ENCODE measurements at places on chromosomes 5 and 9. TPM values are rescaled to one million over a fixed set of nuclear protein-coding genes. Genes with fewer than 3 reads are reported as not detected.

DNA sequence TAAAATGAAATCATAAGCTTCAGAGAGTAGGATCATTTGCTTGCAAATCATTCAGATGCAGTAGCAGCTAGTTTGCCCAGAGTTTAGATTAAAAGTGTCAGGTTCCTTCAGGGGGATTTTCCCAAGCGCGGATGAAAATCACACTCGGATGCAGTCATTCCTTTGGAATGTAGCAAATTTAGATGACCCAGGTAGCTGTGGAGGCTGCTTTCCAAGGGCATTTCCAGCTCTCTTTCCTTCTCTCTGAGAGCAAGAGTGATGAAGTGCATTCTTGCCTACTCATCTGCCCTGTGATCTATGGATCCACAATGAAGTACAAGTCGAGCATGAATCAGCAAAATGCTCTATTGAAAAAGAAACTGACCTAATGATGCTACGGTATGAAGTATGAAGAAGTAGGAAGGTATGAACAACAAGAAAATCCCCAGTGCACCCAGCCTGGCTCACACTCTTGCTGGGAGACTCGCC lies 200.2 kb downstream of the PLK2 start:
- H3K4me3 ChIP-seq, result peak overlapping the region; percentile 11
- peaks cover 18% of the 10 kb centered on the region for H3K4me1 ChIP-seq
- peak overlapping the region; percentile 94 for H3K27ac ChIP-seq
- no peaks in the 10 kb centered on the region for H3K36me3 ChIP-seq
- DNase-seq, result peak; percentile 76

GRCh38 chr9:98899408-98900056 lies 44.2 kb upstream of the COL15A1 start:
- peaks cover 2% of the 10 kb centered on the region for H3K27me3 ChIP-seq
- no peaks in the 10 kb centered on the region for H3K36me3 ChIP-seq
- H3K27ac ChIP-seq, result no peak overlapping the region
- DNase-seq, result no peak
- no peaks in the 10 kb centered on the region for H3K4me1 ChIP-seq
- no peak overlapping the region for H3K4me3 ChIP-seq

DNA sequence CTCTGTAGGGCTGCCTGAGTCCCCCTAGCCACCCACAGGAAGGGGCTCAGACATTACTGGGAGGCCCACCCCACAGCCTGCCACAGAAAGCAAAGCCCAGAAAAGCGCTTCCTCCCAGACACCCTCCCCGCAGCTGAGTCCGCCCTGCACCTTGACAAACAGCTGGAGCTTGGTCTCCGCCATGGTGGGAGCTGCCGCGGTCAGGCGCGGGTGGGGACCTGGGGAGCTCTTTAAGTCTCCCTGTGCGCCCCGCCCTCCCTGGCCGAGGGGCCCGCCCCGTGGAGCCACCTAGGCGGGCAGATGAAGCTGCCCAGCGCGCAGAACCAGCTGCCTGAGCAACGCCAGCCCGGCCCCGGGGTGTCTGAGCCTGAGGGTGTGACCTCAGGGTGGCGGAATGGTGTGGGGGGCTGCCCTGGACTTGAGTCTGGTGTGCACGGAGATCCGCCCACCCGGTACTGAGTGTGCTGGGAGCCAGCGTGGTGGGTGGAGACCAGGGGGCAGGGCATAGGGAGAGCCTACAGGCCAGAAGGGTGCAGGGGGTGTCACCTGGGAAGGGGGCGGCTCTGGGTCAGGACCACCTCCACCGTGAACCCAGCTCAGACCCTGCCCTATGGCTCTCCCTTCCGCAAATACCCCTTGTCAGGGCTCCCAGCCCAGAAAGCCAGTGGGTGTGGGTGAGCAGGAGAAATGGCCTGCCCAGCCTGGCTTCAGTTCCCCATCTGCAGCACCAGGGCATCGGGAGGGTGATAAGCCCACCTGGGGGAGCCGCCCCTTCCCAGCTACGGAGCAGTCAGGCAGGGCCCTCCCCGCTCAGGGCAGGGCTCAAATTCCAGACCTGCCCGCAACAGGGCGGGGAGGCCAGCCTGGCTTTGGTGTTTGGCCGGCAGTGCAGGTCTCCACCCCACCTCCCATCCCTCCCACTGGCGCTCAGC lies at the start of gene CLIC3:
Gene CLIC3 (minus strand): TSS at position 208 of the 932 bp plus-strand sequence. CDS start 25 bp downstream, at position 183.
- H3K27me3 ChIP-seq, result no peaks in the 10 kb centered on the region
- peak within 1 kb of the TSS; percentile 31 for H3K4me3 ChIP-seq
- no peak for DNase-seq
- H3K4me1 ChIP-seq, result peaks cover 14% of the 10 kb centered on the region
- peak within 1 kb of the TSS; percentile 44 for H3K27ac ChIP-seq

- no peak for DNase-seq
- H3K4me3 ChIP-seq, result no peak overlapping the region
- no peaks in the 10 kb centered on the region for H3K4me1 ChIP-seq
- no peaks in the 10 kb centered on the region for H3K36me3 ChIP-seq
Measured at GRCh38 chr5:94010814-94011213, 269.4 kb upstream of the POU5F2 start.

DNA sequence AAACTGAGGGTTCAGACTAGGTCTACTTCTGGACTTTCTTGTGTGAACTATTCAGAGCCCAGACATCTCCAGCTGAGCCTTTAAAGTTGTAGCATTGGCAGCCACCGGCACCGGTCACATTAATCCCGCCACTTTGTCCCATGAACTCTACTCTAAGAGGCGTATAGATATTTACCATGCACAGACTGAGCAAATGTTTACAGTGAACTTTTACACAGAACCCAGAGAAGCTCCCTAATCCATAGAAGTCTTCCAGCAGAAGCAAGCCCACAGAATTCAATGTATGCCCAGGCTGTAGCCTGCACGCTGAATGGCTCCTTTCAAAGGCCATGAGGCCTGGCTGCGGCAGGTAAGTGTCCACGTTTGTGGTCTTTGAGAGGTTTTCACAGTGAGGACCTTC lies 466.9 kb downstream of the ENC1 start:
- no peaks in the 10 kb centered on the region for H3K36me3 ChIP-seq
- no peak overlapping the region for H3K27ac ChIP-seq
- no peaks in the 10 kb centered on the region for H3K4me1 ChIP-seq
- DNase-seq, result no peak

- H3K36me3 ChIP-seq, result no peaks in the 10 kb centered on the region
- no peak overlapping the region for H3K27ac ChIP-seq
- H3K4me1 ChIP-seq, result no peaks in the 10 kb centered on the region
- no peaks in the 10 kb centered on the region for H3K27me3 ChIP-seq
- H3K4me3 ChIP-seq, result no peak overlapping the region
- DNase-seq, result no peak
Measured at GRCh38 chr9:33107762-33108161, 31.3 kb upstream of the SMU1 start.

DNA sequence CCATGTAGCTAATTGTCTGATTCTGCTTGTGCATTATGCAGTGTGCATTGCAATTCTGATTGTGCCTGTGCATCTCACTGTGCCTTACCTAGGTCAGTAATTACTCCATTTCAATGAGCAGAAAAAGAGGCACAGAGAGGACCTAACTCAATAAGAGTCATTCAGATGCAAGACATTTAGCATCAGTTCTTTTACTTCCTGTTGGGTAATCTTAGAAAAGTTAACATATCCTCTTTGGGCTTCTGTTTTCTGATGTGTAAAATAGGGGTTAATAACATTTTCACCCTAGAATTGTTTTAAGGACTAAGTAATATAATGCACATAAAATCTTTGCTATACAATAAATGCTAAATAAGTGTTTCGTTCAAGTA lies 7.0 kb upstream of the DCTN4 start:
- no peak overlapping the region for H3K27ac ChIP-seq
- DNase-seq, result no peak
- H3K36me3 ChIP-seq, result no peaks in the 10 kb centered on the region
- H3K27me3 ChIP-seq, result no peaks in the 10 kb centered on the region

CATSPER3 gene
- total RNA-seq, result 0.69 TPM

PCA3 gene
- not detected for total RNA-seq

AOPEP gene
- 36.4 TPM for total RNA-seq

COL27A1 gene
- total RNA-seq, result 5.1 TPM

AMACR gene
- 20.6 TPM for total RNA-seq

ADAMTS2 gene
- 0.13 TPM for total RNA-seq

FAXDC2 gene
- total RNA-seq, result 0.39 TPM

NPR2 gene
- 12.2 TPM for total RNA-seq

URM1 gene
- total RNA-seq, result 45.4 TPM

DDX46 gene
- total RNA-seq, result 90.8 TPM
